ENCODE measurements at places on chromosomes 12 and 14.

GRCh38 chr14:100336618-100337530 is 13.7 kb downstream of the SLC25A47 start:
- no peak for DNase-seq

DNA sequence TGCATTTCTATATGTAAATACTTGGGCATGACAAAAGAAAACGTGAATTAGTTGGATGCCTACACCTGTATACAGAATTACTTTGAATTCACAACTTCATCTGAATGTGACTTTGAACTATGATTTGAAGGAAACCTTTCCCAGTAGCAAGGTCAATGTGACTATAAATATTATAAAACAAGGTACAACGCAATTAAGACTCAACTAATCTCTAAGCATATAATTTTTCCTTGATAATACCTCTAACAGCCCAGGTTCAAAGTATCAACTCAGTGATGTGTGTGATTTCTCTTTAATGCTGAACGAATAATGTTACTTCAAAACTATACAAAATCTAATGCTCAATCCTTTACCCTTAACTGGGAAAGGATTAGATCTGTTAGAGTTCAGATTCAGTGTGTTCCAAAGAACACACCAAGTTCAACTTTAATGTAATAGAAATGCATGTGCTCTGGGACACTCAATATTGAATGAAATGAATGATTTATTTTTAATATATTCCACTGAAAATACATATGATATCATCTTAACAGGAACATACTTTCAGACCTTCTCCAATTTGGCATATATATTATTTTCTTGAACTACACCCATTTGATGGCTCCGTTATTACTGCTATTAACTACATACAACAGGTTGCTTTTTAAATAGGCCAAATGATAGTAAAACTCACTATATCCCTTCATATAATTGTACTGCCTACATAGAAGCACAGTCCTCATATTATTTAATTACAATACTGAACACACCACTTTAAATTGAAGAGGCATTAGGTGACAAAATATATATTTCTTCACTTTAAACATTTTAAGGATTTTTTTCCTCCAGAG is 40.1 kb upstream of the MTERF2 start:
- DNase-seq: no peak

DNA sequence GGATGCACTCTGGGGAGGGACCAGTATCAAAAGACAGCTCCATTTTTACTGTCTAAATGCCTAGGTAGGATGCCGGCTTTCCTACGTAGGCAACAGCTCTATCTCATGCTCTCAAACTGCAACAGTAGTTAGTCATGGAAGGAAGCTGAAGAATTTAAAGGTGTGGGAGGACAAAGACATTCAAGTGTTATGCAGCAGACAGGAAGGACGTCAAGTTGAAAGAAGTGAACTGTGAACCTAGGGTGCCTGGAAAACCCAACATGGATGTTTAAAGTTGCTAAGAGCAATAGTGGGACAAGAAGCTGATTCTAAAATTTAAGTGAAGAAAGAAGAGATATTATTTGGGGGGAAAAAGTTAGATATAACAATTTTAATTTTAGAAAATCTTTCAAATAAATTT is 5.9 kb downstream of the SEC23A start:
- peak; percentile 50 for DNase-seq

- DNase-seq: no peak
Measured at GRCh38 chr12:24045816-24046257, 96.4 kb upstream of the SOX5 start.

DNA sequence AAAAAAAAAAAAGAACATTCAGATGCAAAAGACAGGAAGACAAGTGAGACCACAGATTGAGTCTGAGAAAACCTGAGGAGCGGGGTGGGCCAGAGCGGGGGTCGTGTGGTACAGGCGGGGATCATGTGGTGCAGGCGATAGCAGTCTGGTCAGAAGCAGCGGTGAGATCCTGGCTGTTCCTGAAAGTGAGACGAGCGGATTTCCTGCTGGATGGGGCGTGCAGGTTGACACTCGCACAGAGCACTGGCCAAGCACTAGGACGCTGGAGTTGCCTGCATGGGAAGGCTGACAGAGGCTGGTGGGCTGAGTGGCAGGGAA is 35.7 kb downstream of the CDC42BPB start:
- DNase-seq: no peak

GRCh38 chr14:54672181-54672580 is 105.3 kb downstream of the SAMD4A start:
- no peak for DNase-seq

GRCh38 chr12:60535363-60535762 is 939.5 kb downstream of the SLC16A7 start:
- no peak for DNase-seq

DNA sequence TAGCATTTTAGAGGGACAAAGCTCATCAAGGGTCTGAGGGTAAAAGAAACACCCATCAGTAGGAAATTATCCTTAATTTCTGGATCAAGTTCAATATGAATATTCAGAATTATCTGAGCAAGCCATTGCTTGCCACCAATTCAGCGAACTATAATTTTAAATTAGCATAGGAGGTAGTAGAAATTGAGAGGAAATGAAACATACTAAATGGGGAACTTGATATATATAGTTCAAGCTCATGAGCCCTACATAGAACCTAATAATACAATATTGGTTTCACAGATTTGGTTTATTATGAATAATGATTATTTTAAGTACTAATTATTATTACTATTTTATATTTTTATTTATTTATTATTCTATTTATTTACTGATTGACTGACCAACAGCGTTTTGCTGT is 42.1 kb upstream of the GXYLT1 start:
- no peak for DNase-seq

DNA sequence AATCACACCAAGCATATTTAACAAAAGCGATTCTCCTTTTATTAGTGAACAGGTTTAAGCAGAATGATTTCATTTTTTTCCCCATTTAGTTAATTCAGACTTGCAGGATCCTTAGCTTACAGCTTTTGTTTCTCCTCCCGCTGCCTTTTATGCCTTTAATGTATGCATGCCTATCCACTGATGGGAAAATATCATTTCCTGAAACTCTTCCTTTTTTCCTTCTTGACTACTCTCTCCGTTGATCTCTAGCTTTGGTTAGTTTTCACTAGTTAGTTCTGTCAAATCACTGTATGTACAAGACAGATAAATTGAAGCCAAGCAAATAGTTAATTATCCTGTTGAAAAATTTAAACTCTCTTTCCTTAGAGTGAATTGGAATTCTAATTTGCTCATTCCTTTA is 26.3 kb downstream of the NKX2-1 start:
- DNase-seq: no peak

DNA sequence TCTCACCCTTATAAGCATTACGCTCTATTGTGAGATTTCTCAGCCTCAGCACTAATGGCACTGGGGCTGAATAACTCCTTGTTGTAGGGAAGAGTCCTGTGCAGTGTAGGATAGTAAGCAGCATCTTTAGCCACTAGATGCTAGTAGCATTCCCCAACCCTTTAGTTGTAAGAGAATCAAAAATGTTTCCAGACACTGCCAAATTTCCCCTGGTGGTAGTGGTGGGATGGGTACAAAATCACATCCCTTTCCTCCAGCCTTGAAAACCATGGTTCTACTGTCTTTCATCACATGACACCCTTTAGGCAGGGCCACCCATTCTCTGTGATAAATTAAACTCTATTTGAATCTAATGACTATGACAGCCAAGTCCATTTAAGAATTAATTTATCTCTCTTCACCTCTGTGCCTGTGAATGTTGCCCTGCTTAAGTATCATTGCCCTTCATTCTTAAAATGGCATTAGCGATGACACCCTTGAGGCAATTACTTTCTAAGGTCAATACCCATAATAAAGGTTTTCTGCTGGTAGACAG is 199.4 kb downstream of the ANO4 start:
- no peak for DNase-seq

GRCh38 chr14:60713513-60713912 is 10.6 kb downstream of the SIX4 start:
- DNase-seq: no peak

Data from CD4-positive, CD25-positive, alpha-beta regulatory T cell (primary cell).